Activated CD8-positive, alpha-beta T cell treated with anti-CD3 and anti-CD28 coated beads, Interleukin-2, amount 10 ng/mL, durations not matched to agents 7 days and 5 days (primary cell): ENCODE measurements at places on chromosomes 2 and 18. TPM values are rescaled to one million over a fixed set of nuclear protein-coding genes. Genes with fewer than 3 reads are reported as not detected.

Gene CAD
- total RNA-seq: 85.1 TPM

Gene MTERF4
- 26.3 TPM for total RNA-seq

Gene GPR35
- 21.6 TPM for total RNA-seq

Gene LIPG
- not detected for total RNA-seq

Gene ACMSD
- total RNA-seq: not detected

Gene SERPINE2
- total RNA-seq: 22.5 TPM

Gene CCDC148
- 0.16 TPM for total RNA-seq

Gene ASPRV1
- total RNA-seq: 0.78 TPM

Gene UPP2
- not detected for total RNA-seq

Gene RPRM
- 0.24 TPM for total RNA-seq
